ENCODE measurements at places on chromosomes 2 and 18. TPM values are rescaled to one million over a fixed set of nuclear protein-coding genes. Genes with fewer than 3 reads are reported as not detected.

MROH2A gene
- not detected for total RNA-seq

TNS1 gene
- 9.8 TPM for total RNA-seq

DNA sequence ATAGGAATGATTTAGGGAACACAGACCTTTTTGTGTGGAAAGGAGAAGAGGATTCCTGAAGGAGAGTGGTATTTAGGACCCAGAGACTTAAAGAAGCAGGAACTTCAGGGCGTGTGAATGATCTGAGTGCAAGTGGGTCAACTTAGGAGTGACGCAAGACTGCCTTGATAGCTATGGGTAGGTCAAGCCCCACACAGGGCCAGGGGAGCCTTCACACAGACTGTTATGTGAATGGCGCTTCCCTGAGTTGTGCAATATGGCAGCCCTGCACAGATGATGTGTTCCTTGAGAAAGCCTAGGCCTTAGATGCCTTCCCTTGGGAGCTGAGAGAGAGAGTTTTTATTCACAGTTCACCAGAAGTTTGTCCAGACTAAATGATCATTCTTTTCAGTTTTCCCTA, 47.1 kb upstream of the IGFBP5 start:
- H3K4me3 ChIP-seq, result no peak overlapping the region
- H3K27me3 ChIP-seq, result peaks cover 2% of the 10 kb centered on the region
- H3K4me1 ChIP-seq, result no peaks in the 10 kb centered on the region
- no peak for DNase-seq
- no peak overlapping the region for H3K27ac ChIP-seq

DNA sequence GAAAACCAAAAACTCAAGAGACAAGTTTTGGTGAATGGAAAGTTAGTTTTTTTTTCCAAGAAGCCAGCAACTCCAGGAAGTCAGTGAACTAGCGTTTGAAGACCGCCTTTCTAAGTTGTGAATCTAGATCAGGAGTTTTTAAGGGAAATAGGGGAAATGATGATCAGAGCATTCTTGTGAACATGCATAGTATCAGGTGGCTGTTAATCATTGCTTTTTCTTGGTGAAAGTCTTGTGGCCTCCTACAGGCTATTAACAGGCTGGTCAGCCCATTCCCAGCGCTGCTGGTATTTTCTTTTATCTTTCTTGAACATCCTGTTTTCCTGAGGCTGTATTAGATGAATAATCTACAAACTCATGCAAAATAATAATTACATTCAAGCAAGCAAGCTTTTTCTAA, 155.8 kb downstream of the PTPRM start:
- DNase-seq, result no peak
- H3K36me3 ChIP-seq, result no peaks in the 10 kb centered on the region
- no peaks in the 10 kb centered on the region for H3K27me3 ChIP-seq
- no peak overlapping the region for H3K4me3 ChIP-seq
- H3K27ac ChIP-seq, result no peak overlapping the region
- no peaks in the 10 kb centered on the region for H3K4me1 ChIP-seq

- H3K4me3 ChIP-seq, result no peak overlapping the region
- H3K27ac ChIP-seq, result no peak overlapping the region
- H3K36me3 ChIP-seq, result peaks cover 85% of the 10 kb centered on the region
- peaks cover 18% of the 10 kb centered on the region for H3K4me1 ChIP-seq
Observed at GRCh38 chr2:73856214-73856613, 27.5 kb downstream of the STAMBP start.

- H3K4me1 ChIP-seq, result no peaks in the 10 kb centered on the region
- no peaks in the 10 kb centered on the region for H3K36me3 ChIP-seq
- H3K4me3 ChIP-seq, result no peak overlapping the region
- no peak for DNase-seq
- no peaks in the 10 kb centered on the region for H3K27me3 ChIP-seq
Observed at GRCh38 chr2:205564346-205565141, 117.8 kb upstream of the NRP2 start.

DNA sequence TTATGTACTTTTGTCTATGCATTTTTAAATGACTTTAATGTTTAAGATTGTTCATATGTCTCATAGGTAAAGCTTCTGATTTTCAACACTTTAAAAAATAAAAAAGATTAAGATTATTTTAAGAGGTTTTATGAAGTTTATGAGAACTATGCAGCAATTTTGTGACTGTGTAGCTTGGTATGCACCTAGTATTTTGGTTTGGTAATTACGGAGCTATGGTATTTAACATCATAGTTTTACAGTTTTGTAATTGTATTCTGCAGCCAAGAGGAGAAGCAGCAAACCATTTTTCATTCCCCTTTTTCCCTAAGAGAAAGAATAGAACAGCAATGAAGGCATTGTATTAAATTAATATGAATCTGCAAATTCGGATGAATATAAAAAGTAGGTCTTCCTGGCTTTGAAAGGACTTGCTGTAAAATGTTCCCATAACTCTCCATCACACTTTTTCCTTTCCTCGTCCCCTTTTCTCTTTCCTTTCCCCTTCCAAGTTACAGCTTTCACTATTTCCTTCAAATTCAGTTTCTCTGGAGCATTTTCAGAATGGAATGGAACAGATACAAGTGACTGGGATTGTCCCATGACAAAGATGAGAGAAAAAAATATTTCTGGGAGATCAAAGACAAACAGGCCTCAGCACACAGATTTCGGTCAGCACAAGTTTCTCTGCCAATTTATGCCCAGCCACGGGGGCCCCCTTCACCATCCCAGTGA, 26.1 kb upstream of the PIEZO2 start:
- H3K4me3 ChIP-seq, result no peak overlapping the region
- H3K27me3 ChIP-seq, result no peaks in the 10 kb centered on the region
- no peak for DNase-seq
- H3K36me3 ChIP-seq, result no peaks in the 10 kb centered on the region
- peak overlapping the region; percentile 90 for H3K27ac ChIP-seq

IL36RN gene
- not detected for total RNA-seq

EFEMP1 gene
- 283 TPM for total RNA-seq

DNA sequence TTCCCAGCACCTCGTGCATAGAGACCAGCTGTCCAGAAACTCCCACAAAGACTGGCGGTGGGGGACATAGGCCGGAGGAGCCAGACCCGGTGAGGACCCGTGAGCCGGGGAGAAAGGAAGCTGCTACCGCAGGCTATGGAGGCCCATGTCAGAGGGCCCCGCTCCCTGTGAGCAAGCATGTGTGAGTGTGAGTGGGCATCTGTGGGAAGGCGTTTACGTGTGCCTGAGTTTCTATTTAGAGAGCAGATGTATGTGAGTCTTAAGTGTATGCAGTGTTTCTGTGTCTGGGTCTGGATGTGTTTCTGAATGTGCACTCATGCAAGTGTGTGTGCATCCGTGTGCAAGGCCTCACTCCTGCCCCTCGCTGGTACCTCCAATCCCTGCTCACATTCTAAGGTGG, 187.8 kb upstream of the RAB6C start:
- no peaks in the 10 kb centered on the region for H3K4me1 ChIP-seq
- 0 out of 2 replicates have a peak, but pooled peaks cover 3% of the 10 kb centered on the region for H3K27me3 ChIP-seq
- DNase-seq, result no peak
- H3K4me3 ChIP-seq, result no peak overlapping the region
- H3K27ac ChIP-seq, result no peak overlapping the region
